ENCODE measurements at places on chromosomes 1 and 21.
A peak's percentile ranks its signal among the peaks of the same experiment; 100 is the strongest.

DNA sequence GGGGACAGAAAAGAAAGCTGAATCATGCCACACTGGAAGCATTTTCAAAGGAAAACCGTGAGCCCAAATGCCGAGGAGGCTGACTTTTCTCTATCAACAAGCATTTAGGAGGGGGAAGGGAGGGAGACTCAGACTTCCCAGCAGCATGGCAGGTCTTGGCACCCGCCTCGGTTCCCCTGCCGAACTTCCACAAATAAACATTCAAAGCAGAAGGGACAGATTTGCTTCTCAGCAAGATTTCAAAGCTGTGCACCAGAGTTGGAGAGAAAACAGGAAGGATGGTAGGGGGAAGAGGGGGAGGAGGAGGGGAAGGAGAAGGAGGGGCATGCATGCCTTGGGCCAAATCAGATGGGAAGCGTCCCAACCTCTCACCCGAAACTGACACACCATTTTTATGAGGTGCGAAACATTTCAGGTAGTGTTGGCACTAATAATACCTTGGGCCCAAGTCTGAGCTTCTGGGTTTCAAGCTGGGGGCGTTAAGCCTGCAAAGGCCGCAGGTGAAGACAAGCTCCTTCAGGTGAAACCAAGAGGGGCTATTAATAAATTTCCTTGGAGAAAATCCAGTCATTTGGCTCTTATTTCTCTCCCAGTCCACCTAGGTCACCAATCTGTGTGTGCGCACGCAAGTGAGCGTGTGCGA lies 26.4 kb downstream of the ABCA4 start:
- DNase-seq = no peak

DNA sequence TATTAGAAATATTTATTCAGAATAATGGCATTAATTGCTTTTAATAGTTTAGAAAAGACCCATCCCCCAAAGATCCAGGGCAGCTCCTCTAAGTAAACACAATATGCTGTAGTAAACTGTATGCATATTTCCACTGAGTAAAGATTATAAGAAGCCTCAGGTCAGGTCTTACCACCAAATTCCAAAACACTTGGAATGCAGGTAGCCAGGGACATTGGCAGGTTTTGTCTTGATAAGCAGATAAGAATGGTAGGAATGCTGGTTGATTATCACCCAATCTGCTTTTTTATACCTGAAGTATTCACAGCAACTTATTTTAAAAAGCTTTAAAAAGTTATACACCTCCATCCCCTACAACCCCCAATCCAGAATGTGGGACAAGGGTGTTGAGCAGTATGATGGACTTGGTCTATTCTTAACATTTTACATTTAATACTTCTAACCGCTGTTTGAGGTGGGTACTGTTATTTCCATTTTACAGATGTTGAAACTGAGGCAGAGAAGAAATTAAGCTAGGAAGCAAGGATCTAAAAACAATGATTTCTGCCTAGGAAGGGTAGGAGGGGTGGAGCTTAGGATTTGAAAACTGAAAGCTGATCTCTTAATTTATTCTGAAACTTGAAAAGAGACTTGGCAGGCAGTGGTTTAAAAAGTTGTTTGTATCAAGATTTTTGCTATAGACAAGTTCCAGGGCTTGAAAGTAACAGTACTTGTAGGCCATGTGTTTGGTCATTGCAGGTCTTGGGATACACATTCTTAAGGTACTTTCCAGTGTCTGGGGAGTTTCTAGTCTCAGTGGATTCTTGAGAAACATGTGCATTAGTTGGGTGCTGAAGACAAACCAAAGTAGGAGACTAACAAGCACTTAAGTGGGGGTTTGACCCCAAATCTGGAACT lies 15.6 kb upstream of the THEM4 start:
- no peak for DNase-seq

- DNase-seq = no peak
Measured at GRCh38 chr1:217333939-217334338, 297.0 kb downstream of the GPATCH2 start.

GRCh38 chr1:109850827-109851226 lies 59.8 kb upstream of the CSF1 start:
- DNase-seq = no peak

- no peak for DNase-seq
Measured at GRCh38 chr21:42836767-42837301, 42.5 kb downstream of the WDR4 start.

GRCh38 chr1:192973202-192973601 lies 86.0 kb downstream of the UCHL5 start:
- no peak for DNase-seq

GRCh38 chr1:208652296-208653160 lies 408.3 kb upstream of the PLXNA2 start:
- peak; percentile 9 for DNase-seq

- DNase-seq = no peak
Measured at GRCh38 chr1:154148807-154149206, 6.1 kb downstream of the NUP210L start.

- DNase-seq = no peak
Measured at GRCh38 chr1:2016123-2016522, 3.0 kb upstream of the GABRD start.

DNA sequence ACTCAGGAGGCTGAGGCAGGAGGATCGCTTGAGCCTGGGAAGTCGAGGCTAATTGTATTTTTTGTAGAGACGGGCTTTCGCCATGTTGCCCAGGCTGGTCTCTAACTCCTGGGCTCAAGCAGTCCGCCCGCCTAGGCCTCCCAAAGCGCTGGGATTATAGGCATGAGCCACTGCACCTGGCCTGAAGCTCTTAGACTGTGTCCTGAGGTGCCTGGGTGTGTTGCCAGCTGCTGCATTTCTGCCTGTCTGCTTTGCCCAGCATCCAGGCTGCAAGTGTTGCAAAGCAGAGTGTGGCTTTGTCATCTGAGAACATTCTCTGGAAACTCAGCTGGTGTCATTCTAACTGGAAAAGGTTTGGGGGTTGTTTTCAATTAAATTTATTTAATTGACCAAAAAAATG lies 105.0 kb downstream of the HUNK start:
- no peak for DNase-seq

DNA sequence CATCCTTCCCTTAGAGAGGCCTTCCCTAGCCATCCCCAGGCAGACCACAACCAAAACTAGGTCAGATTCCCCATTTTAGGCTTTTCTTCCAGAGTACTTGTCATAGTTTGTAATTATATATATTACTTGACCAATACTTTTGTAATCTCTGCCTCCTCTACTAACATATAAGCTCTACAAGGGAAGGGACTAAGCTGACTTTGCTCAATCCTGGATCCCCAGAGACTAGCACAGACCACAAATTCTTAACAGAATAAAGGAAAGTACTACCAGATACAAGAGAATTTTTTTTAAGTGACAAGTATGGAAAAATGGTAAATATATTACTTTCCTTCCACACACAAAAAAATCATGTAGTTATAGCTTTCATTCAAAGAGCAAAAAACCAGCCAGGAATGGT lies 2.0 kb downstream of the ZMYM6 start:
- no peak for DNase-seq

DNA sequence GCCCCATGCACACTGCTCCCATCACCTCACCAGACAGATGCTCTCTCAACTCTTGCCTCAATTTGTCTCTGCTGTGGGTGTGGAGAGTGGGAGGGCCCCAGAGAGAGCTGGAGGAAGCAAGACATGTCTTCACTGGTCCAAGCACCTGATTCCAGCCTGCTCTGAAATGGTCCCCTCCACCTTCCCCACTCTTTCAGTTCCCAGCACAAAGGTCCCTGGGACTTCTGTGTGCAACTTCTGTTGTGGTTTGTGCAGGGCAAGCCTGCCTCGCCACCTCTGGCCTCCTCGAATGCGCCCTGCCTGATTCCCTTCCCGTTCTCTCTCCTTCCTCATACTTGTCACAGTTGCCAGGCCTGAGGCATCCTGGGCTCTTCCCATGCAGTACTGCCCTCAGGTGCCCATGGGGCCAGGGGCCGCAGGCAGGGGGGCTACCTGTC lies 119.3 kb downstream of the SYT2 start:
- no peak for DNase-seq

GRCh38 chr1:25566730-25567341 lies 23.4 kb downstream of the LDLRAP1 start:
- no peak for DNase-seq

DNA sequence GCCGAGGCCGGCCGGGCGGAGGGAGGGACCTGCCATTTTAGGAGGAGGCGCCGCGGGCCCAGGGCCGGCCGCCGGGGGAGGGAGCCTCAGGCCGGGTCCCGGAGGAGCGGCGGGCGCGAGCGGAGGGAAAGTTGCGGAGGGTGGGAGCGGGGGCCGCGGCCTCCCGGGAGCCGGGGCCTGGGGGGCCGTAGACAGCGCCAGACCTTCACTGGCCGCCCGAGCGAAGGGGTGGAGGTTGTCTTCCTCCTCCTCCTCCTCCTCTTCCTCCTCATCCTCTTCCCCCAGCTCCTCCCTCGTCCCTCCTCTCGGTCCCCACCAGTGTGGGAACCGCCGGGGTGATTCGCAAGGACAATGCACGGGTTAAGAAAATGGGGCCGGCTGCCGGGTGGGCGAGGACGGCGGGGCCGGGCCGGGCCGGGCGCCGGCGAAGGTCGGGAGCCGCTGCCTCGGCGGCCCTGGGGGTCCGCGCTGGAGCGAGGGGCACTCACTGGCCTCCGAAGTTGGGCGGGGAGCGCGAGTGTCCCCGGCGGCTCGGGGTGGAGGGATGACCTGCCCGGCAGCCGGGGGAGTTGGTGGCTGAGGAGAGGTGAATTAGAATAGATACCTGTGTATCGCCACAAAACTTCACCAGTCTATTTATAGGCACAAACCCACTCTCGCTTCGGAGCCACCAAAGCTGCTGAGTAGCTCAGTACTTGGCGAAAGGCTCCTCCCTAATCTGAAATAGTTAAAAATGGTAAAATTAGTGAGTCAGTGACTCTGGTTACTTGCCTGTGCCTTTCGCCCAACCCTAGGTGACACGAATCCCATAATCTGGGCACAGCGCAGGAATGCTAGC lies 1.3 kb downstream of the DYRK1A start:
- DNase-seq = no peak

DNA sequence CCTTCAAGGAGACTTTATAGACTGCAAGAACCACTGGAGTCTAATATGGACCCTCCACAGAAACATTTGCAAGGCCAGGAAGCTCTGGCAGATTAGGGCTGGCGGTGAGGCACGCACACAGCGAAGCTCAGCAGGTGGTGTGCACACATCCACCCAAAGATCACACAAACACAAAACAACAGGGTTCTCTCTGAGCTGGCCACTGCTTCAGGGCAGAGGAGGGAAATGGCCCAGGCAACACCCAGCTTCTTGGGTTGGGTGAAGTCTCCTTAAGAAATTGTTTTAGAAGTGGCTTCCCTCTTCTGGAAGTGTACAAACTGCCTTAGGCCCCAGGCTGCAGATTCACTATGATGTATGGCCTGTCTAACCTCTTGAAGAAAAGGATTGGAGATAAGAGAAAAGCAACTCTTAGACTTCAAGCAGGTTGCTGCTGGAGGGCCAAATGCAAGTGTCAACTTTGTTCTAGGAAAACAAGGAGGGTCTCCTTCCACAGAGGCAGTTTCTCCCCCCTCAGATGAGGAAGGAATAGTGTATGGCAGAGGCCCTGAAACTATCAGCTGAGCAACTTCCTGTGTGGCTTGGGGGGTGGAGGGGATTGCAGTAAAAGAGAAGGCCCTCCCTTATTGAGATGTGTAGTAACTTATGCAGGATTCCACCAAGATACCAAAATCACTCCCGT lies 2.0 kb downstream of the RCSD1 start:
- peak; percentile 59 for DNase-seq

- DNase-seq = no peak
Measured at GRCh38 chr1:184634296-184634695, 120.4 kb downstream of the EDEM3 start.

- DNase-seq = no peak
Measured at GRCh38 chr1:154512760-154513159, 10.5 kb upstream of the SHE start.

DNA sequence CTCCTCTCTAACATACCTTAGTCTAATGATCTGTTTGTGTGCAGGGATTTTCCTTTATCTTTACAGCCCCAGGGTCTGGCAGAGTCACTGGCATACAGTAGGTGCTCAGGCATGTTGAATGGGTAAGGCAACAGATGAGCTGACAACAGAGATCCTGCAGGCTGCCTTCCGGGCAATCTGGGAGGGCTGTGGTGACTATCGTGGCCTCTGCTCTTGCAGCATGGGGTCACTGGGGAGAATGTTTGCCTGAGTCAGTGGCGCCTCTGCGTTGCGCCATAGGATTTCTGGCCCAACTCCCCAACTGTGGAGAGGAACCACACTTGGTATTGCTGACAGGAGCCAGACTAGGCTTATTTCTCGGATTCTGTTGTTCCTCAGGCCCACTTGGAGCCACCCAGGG lies 93.8 kb downstream of the LAMC2 start:
- no peak for DNase-seq

GRCh38 chr1:16019644-16020277 lies 1.9 kb upstream of the HSPB7 start:
- DNase-seq = no peak

- no peak for DNase-seq
Measured at GRCh38 chr1:193747579-193747978, 561.2 kb upstream of the B3GALT2 start.

- peak; percentile 21 for DNase-seq
Measured at GRCh38 chr1:203799971-203800370, 4.5 kb downstream of the ZBED6 start.

- DNase-seq = no peak
Measured at GRCh38 chr1:21064057-21064456, 112.6 kb downstream of the EIF4G3 start.

GRCh38 chr1:67801903-67802302 lies 31.4 kb downstream of the GNG12 start:
- no peak for DNase-seq

DNA sequence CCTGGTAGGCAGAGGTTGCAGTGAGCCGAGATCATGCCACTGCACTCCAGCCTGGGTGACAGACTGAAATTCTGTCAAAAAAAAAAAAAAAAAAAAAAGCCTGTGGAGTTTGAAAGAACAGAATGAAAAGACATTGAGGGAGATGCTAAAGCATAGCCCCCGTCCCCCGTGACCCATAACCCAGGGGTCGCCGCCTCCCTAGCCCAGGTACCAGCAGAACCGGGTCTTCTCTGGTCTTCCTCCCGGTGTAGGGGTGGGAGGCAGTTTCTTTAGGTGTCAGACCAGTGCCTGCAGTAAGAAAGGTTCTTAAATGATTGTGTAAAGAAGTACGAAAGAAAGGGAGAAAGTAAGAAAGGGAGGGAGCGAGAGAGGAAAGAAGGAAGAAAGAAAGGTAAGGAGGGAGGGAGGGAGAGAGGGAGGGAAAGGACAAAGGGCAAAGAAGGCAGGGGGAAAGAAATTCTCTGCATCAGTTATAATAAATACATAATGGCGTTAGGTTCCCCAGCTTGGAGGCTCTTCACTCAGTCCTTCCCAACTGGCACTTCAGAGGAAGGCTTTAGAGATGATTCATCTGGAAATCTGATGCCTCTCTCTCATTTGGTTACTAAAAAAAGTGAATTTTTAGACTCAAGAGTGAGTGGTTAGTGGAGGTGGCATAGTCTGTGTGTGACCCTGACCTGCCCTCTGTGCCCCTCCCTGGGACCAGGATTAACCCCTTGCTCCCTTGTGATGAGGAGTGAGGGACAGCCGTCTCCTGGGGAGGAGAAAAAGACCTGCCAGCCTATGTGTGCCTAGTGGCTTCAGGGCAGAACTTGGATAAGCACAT lies 1.1 kb downstream of the IL24 start:
- no peak for DNase-seq

Measured in CMK (cell line).